ENCODE measurements at places on chromosomes 11 and 22.

DNA sequence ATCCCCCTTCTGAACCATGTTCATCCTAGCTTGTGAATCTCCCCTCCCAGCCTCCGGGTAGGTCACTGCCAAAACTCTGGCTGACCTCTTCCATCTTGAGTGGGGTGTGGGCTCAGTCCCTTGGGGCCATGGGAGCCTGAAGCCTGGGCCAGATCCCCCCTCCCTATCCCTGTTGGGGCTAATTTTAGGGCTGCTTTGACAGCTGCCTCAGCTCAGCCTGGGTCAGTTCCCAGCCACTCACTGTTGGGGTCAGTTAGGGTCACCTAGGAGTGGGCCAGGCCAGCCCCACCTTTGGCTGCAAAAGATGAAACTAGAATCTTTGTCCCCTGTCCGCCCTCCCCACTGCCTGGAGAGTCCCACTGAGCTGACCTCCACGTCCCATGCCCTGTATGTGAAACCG, 29.8 kb upstream of the P2RY2 start:
- DNase-seq: no peak

DNA sequence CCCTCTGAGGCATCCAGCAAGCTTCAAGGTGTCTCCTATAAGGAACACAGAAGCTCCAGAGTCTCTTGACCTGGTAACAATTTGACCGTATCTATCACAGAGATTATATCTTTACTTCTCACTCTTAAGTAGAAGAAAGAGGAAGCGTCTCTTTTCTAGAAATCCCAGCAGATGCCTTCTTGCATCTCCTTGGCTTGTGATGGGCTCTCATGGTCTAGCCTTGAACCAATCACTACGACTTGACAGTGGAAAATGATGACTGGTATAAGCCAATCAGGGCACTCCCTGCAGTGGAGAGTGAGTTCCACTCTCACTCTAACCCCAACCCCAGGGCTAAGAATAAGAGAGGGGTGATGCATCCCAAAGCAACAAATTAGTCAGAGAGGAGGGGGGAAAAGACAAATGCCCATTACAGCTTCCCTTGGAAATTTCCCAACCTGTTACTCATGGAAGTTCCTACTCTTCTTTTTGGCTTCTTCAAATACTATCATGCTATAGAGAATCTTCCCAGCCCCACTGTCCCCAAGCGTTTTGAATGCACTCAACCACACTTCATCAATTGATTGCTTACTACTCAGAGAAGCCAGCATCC, 293.5 kb downstream of the MN1 start:
- peak; percentile 87 for DNase-seq

- peak; percentile 37 for DNase-seq
Observed at GRCh38 chr11:86990515-86990914, 35.3 kb upstream of the FZD4 start.

DNA sequence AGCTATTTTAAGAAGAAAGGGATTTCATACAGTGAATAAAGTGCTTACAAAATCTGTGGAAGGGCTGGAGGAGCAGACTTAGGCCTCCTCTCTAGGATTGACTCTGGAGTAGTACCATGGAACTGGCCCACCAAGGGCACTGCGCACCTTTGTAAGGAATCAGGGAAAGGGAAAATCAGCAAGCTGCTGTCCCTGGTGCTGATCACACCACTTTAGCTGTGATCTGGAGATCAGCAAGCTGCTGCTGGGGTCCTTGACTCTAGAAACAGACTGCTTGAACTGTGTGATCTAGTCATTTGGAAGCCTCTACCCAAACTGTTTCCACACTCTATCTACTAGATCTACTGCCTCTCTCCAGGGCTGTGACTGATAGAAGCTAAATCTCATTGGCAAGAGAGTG, 18.4 kb upstream of the TECTA start:
- no peak for DNase-seq

DNA sequence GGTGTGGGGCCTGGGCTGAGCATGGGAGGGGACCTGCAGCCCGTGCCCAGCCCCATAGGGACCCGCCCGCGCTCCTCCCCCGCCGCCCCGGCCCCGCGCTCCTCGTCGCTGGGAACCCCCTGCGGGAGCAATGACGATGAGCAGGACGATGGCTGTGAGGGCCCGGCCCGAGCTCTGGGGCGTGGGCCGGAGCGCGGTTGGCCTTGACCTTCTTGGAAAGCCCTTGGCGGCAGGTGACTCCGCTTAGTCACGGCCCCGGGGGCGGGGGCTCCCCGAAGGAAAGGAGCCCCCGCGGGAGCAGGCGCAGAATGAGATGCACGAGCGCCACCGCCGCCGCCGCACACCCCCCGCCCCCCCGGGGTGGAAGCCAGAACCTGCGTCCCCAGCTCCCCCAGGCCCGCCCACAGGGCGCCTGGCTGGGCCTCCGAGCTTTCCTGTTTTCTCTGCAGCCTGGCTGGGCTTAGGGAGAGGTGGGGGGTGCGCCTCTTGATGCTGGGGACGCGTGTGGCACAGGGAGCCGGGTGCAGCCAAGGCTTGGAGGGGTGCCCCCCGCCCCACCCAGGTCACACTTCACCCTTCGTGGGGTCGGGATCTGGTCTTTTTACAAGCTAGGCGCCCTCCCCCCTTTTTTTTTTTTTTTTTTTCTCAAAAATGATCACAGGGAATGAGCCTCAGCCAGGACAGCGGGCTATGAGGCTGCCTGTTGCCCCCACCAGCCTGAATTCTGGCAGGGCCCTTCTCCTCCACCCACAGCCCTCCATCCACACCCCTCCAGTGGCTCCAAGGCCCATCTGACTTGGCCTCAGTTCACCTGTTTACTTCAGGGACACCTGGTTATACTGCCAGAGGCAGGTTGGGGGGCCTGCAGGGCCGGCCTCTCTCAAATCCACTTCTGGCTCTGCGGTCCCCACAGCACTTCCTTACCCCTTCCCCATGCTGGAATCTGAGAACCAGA, 17.9 kb downstream of the CRELD2 start:
- DNase-seq: peak; percentile 88

- no peak for DNase-seq
Observed at GRCh38 chr11:45554230-45554967, 111.0 kb downstream of the CHST1 start.

- DNase-seq: peak; percentile 92
Observed at GRCh38 chr11:68436985-68437926, 23.3 kb upstream of the PPP6R3 start.

- peak; percentile 79 for DNase-seq
Observed at GRCh38 chr11:124915541-124916369, 3.3 kb upstream of the HEPN1 start.

DNA sequence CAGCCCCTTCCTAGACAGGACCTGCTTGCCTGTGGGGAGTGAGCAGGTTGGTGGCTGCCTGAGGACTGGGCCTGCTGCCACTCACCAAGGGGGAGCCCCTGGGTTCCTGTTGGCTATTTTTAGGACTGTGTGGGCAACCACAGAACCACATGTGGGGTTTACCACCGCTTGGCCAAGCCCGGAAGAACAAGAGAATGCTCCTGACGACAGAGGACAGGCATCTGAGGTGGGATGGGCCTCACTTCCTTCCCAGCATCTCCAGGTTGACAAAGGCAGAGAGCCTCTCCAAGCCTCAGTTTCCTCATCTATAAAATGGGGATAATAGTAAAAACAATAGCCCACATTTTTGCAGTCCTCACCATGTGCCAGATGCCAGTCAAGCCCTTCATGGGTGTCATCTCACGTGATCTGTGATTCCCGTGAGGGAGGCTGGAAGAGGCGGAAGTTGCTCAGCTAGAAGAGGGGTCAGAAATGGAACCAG, 43.6 kb downstream of the LRRC32 start:
- no peak for DNase-seq

DNA sequence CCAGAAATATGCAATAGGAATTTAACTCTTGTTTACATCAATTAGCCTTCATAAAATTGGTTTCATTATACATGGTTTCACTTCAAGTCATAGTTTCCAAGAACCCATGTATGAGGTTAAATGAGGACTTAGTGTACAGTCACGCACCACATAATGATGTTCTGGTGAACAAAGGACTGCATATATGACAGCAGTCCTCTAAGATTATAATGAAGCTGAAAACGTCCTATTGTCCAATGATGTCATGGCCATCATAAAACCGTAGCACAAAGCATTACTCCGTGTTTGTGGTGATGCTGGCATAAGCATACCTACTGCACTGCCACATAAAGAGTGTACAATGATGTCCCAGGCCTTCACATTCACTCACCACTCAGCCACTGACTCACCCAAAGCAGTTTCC, 31.1 kb downstream of the SMCO4 start:
- DNase-seq: no peak

- no peak for DNase-seq
Observed at GRCh38 chr11:117921456-117921855, 7.7 kb downstream of the TMPRSS13 start.

DNA sequence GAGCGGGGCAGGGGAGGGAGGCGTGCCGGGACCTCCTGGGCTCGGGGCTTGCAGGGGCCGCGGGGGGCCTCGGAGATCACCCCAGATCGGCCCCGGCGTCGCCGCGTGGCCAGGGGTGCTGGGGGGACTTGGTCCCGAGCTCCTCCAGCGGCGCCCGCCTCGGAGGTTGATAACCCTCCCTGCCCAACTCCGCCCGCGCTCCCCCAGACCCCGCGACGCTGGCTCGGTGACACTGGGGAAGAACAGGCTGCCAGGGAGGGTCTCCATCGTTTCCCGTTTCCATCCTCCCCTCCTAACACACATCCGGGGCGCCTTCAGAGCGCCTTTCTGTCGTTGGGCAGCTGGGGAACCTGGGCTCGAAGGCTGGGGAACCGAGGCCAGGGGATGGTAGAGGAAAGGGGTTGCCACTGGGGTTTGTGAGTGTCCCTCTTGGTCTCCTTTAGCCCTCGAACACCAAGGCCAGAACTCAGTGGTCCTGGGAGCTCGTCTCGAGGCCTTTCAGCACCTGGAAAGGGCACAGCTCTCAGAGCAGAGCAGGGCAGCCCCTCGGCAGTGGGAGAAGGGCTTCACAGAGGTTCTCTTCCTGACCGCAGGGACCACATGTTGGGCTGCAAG, 431 bp downstream of the SLC37A2 start:
- no peak for DNase-seq

DNA sequence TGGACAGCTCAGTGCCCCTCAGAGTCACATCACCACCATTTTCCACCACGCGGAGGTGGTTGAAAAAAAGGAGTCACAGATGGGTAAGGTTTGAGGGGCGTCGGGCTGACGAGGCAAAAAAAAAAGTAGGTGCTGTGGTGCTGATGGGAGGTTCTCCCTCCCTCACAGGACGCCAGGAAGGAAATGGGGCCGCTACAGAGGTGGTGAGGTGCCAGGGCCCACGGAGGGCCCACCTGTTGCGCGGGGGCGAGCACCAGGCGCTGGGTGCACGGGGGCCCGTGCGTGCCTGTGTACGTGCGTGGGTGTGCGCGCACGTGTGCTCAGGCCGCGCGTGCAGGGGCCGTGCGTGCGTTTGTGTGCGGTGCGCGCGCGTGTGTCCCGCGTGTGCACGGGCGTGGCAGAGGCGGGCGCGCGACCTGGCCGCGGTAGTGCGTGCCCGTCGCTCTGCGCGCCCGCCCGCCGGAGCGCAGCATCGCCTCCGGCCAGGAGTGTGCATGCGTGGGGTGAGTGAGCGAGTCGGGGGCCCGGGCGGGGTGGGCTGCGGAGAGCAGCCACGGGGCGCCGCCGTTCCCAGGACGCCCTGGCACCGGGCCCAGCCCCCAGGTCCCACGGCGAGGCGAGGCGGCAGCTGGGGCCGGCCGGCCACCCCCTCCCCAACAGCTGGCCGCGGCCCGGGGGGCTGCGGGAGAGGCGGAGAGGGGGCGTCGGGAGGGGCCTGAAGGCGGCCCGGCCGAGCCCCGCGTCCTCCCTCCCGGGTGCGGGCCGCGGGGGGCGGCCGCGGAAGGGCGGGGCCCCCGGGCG, 2.8 kb downstream of the PDGFB start:
- DNase-seq: no peak

GRCh38 chr22:45413368-45414211, at the start of the genes RIBC2 and SMC1B:
RIBC2 (plus strand) TSS chr22:45413693; CDS start chr22:45413887, 194 bp downstream.
SMC1B (minus strand) TSS chr22:45413599; CDS start chr22:45413567, 32 bp downstream.
- peak; percentile 79 for DNase-seq

DNA sequence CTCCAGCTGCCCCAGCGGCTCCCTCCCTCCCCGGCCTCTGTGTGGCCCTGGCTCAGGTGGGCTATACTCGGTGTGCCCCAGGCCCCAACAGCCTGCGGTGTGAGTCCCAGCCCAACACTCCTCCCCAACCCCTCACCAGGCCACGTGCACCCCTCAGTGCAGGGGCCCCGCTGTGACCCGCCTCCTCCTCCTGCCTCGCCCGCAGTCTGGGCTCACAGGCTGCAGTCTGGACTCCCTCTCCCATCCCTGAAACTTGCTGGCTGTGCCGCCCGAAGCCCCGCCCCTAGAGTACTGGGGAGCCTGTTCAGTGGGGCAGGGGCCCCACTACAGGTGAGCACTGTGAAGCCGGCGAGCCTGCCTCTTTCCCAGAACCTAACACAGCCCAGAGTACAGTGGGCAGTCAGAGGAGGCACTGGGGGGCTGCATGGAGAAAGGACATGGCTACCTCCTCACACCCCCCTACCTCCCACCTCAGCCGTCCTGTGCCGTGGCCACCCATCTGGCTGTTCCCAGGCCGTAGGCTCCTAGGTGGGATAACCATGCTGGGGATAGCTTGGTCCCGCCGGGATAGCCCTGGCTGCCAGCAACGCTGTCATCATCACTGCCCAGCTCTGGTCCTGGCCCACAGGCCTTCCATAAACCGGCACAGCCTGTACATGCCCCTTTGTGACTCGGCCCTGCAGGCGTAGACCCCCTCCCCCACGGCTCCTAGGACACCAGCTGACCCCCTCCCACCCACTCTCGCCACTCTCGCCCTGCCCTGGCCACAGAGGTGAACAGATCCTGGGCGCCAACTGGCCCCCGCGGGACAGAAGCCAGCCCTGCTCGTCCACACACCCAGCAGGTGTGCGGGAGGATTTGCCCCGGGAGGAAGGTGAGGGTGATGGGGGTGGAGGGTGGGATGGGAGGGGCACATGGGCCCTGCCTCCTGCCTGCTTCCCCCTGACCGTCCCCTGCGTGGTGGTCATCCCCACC, 29.7 kb downstream of the CELSR1 start:
- DNase-seq: no peak

GRCh38 chr11:70005107-70005818, 72.9 kb upstream of the ANO1 start:
- DNase-seq: peak; percentile 6
